ENCODE measurements at places on chromosomes 12 and 14.

- no peak for DNase-seq
These were observed 14.4 kb downstream of the ANHX start for GRCh38 chr12:133221241-133221640.

- no peak for DNase-seq
These were observed 589.0 kb upstream of the SEL1L start for GRCh38 chr14:82122655-82123054.

GRCh38 chr12:41904041-41904440 lies 240.6 kb downstream of the GXYLT1 start:
- DNase-seq: no peak

GRCh38 chr12:6228535-6229223 lies 28.5 kb downstream of the CD9 start:
- DNase-seq: peak; percentile 57

GRCh38 chr14:101199028-101199770 lies 295.7 kb upstream of the RTL1 start:
- DNase-seq: no peak

DNA sequence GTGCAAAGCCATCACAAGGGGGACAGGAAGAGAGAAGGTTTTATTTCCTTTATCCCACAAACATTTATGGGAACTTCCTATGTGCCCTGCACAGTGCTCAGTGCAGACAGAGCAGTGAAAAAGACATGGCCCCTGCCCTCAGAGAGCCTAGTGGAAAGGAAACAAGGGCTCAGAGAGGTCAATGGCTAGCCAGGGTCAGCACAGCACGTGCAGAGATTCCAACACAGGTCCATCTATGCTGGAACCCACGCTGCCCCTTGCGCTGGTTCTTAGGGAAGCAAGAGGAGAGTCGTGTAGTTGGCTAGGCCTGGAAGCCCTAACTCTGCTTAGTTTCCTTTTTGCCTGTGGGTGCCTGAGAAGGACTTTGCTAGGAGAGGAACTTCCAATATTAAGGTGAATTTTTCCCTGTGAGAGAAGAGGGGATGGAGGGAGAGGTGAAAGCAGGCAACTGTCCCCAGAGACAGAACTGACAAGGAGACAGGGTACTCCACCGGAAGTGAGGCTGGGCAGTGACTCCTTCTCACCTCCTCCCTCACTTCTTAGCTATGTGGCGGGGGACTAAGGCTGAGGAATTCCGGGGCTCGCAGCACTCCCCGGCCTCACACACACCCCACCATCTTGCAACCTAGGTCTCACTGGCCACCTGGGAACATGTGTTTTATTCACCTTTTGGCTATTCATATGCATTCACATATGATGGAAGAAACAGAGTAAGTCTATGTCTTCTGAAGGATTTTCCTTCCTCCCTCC lies 12.1 kb upstream of the GPX2 start:
- DNase-seq: no peak

DNA sequence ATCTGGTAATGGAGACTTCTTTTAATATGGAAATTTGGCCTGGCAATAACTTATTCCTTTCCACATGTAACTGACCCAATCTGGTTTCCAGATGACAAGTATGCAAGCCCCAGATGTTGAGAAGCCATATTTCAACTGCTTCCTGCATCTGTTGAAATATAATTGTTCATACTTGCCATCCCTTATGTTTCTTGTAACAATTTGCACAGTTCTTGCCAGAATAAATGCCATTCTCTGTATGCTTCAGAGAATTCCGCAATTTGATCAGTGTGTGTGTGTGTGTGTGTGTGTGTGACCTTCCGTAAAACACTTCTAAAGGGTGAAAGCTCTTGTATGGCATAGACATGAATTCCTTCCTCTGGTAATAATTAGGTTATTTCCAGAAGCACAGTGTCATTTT lies 1.8 kb upstream of the CLEC2A start:
- DNase-seq: no peak

- no peak for DNase-seq
These were observed 78.6 kb upstream of the PLEKHG7 start for GRCh38 chr12:92624236-92624635.

DNA sequence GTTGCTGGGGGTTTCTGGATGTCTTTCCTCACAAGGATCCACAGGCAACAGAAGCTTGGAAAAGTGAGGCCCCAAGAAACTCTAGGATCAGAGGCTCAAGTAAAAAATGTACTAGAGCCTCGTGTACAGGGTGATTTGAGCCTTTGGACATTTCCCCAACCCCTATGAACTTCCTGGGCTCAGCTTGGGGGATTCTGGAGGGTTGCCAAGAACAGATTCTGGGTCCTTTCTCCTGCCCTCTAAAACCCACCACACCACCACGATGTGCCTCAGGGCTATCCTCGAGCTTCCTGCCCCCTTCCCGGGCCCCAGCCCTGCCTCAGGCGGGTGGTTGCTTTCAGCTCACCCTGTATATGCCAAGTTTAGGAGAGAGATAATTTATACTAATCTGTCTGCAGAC lies 583 bp downstream of the FAM186B start:
- no peak for DNase-seq

DNA sequence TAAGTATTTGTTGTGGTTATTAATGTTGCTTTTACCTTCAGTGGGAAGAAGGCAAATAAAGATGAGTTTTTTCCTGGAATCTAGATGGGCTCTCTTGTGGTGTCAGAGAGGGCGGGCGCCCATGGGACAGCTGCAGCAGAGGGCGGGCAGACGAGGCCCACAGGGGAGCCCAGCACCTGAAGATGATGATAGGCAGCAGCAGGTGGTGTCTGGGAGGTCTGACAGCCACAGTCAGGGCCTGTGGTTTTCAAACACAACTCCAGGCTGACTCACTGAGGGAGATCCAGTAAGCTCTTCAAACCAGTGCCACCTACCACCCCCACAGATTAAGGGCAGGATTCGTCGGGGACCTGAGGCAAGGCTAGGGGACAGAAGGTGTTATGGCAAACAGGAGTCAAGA lies 42.8 kb downstream of the NKX2-1 start:
- no peak for DNase-seq

DNA sequence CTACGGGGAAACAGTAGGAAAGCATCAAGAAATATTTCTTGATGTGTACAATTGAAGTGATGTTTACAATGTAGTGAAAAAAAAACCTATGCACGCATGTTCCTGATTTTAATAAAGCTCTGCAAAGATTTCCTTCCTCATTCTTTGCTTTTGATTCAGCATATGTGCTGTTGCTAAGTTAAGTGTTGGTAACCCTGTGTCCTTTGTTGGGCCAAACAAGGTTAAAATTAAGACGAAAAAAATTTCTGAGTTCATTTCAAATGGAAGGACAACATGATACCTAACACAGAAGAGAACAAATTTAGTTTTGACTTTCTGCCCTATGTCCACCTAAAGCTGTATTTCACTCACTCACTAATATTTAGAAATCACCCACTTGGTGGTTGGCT lies 62.8 kb downstream of the PPP2R5C start:
- DNase-seq: no peak

- peak; percentile 67 for DNase-seq
These were observed 723 bp downstream of the NFATC4 start for GRCh38 chr14:24368562-24369252.

GRCh38 chr14:101351769-101352168 lies 209.5 kb upstream of the DIO3 start:
- DNase-seq: no peak

DNA sequence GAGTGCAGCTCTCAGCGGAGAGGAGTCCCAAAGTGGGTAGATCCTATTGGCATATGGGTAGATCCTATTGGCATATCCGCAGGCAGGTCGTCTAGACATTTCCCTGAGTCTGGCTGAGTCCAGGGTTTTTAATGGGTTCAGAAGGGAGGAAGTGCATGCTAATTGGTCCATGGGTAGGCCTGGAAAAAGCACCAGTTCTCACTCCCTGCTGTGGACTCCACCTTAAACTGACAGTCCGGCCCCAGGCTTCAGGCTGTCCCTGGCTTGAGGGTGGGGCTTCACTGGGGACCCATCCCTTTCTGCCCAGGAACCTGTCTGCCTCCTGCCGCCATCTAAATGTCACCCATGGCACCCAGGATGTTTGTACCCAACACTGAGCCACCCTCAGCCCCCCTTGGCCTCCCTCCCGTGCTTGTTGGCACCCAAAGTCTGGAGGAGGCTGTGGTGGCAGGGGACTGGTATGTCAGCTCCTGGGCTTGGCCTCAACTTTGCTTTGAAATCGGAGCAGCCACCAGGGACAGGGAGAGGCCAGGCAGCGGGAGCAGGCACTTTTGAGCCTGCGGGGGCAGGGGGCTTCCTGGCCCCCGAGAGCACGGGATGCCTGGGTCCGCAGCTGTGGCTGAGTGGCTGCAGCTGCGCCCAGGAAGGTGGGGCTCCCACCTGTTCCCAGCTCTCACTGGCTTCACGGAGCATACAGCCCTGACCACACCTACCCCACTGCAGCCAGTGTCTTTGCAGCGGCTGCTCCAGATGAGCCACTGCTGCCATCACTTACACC lies 29.6 kb upstream of the YAF2 start:
- DNase-seq: no peak

DNA sequence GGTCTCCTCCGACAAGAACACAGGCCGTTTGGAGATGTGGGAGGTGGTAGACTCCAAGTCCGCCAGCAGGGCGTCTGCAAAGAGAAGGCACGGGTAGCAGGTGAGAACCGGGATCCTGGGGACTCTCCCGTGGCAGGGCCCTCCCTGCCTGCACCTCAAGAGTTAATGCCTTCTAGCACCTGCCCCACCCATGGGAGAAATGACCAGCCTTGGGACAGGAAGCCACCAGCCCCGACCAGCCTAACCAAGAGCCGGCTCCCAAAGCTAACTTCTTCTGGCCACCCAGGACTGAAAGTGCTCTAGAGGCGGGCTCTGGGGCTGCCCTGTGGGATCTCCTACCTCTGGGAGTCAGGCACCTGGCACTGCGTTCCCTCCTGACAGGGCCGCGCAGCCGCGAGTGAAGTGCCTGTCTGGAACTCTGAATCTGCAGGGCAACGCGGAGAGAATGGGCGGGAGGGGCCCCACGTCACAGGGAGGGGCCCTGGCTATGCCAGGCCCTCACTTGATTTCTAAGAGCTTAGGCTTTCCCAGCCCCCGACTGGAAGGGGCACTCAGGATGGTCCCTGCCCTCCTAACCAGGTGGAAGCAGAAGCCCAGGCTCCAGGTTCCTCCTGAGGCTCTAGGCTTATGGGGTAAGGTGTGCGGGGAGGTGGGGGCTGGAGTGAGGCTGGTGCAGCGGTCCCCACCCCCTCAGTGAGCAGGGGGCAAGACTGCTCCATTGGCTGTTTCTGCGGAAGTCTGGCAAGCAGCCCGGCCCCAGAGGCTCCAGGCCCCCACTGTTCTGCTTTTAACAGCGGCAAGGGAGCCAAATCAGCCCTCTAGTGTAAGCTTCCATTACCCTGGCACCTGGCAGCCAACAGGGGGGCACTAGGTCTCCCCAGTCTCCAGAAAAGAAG lies 23.6 kb upstream of the RPLP0 start:
- peak; percentile 68 for DNase-seq

- no peak for DNase-seq
These were observed 169.5 kb upstream of the FOXN3 start for GRCh38 chr14:89586258-89587135.

GRCh38 chr14:70622111-70622712 lies 19.5 kb upstream of the TTC9 start:
- no peak for DNase-seq

- no peak for DNase-seq
These were observed 66.0 kb downstream of the TMTC3 start for GRCh38 chr12:88207921-88208620.

DNA sequence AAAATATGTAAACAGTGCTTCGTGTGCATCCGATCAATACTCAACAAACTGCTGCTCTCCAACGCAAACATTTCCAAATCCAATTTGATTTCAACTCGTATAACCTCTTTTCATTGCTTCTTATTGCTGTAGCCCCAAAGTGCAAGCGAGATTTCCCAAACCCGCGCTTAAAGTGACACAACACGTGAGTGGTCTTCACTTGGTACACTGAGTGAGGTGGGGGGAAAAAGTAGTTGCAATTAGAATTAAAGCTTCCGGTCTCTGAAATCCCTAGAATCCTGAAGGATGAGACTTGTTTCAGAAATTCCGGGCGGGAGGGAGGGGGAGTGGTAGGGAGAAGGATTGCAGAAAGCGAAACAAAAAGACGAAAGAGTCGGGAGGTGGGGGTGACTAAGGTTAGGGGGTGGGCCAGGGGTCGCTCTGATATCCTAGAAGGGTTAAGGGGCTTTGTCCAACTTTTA lies 387.5 kb downstream of the BCAT1 start:
- DNase-seq: no peak

DNA sequence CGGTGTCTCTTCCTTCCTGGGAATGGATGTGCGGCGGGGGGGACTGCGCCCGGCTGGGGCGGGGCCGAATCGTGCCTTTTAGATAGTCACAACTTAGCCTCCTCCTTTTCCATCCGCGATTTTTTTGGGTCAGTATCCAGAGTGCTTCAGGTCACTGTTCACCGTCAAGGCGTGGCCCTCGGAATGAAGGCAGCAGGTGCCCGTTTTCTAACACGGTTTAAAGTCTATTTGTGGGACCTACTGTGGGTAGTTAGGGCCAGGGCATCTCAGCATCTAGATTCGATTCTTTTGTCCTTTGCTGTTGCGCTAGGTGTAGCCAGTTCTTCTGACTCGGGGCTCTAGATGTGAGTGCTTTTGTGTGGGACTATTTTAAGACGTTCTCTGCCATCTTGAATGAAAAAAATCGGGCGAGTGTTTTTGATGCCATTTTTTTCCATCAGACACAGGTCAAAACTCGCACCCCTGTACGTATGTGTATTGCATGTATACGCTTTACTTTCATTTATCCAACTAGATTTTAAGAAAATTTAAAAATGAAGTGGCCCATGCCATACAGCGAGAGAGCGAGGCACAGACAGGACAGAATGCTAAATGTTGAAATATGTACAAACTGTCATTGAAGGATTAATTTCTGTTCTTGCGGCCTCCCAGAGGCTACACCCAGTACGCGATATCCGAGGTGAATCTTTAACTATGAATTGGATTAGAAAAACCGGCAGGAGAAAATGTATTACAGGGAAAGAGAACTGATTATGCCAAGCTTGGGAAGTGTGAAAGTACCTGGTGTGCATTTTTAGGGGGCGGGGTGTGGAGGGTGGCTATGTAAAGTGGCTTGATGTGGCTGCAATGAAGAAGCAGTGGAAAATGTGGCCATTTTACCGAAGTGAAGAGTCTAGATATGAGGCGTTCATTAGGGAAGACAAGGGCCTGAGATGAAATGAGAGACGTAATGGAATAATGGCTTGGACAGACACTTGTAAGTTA lies 835 bp downstream of the VEZT start:
- no peak for DNase-seq

GRCh38 chr12:13350381-13350780 lies 153.9 kb downstream of the EMP1 start:
- no peak for DNase-seq

DNA sequence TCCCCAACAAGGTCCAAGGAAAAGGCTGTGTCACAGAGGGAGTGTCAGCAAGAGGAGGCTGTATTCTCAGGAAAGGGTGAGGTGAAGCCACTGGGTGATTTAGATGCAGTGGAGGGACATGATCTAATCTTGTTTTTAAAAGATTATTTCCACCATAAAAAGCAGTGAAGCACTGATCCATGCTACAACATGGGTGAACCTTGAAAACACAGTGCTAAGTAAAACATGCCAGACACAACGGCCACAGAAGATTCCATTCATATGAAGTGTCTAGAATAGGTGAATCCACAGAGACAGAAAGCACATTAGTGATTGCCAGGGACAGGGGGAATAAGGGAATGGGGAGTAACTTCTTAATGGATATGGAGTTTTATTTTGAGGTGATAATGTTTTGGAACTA lies 12.8 kb downstream of the RITA1 start:
- no peak for DNase-seq

- DNase-seq: no peak
These were observed 136.1 kb downstream of the PAPOLA start for GRCh38 chr14:96638041-96638855.

Measured in heart left ventricle (tissue), 16 donors.